ENCODE measurements at places on chromosomes 3 and 15. TPM values are rescaled to one million over a fixed set of nuclear protein-coding genes. Genes with fewer than 3 reads are reported as not detected.
A peak's percentile ranks its signal among the peaks of the same experiment; 100 is the strongest.

DNA sequence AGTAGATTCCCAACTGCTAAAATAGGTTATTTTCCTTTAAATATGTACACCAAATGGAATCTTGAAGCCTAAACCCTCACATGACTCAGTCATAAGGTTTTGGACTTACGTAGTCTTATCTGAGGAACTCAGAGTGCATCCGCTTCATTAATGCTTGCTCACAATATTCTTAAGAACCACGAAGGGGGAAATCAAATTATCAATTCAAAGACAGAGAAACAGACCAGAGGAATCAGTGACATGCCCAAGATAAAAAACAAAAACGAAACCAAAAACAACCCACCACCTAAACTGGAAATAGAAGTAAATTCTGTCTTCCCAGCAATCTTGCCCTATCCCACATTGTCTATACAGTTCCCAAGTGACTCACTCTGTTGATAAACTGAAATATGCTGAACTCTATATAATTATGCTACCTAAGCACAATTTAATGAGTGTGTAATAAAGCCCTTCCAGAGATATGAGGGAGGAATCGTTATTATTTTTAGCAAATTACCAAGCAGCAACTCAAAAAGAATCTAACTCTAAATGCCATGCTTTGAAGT is 135.4 kb upstream of the CBLB start:
- H3K27ac ChIP-seq = no peak overlapping the region
- H3K4me3 ChIP-seq = peak overlapping the region; percentile 5
- peaks cover 9% of the 10 kb centered on the region for H3K36me3 ChIP-seq
- peaks cover 24% of the 10 kb centered on the region for H3K4me1 ChIP-seq
- no peak for DNase-seq
- no peaks in the 10 kb centered on the region for H3K27me3 ChIP-seq

The ZNF774 gene
- 1.5 TPM for total RNA-seq

GRCh38 chr3:149990423-149990948 is 19.8 kb upstream of the PFN2 start:
- no peak for DNase-seq
- no peaks in the 10 kb centered on the region for H3K36me3 ChIP-seq
- H3K27ac ChIP-seq = no peak overlapping the region
- no peak overlapping the region for H3K4me3 ChIP-seq
- H3K4me1 ChIP-seq = no peaks in the 10 kb centered on the region
- peaks cover 15% of the 10 kb centered on the region for H3K27me3 ChIP-seq

DNA sequence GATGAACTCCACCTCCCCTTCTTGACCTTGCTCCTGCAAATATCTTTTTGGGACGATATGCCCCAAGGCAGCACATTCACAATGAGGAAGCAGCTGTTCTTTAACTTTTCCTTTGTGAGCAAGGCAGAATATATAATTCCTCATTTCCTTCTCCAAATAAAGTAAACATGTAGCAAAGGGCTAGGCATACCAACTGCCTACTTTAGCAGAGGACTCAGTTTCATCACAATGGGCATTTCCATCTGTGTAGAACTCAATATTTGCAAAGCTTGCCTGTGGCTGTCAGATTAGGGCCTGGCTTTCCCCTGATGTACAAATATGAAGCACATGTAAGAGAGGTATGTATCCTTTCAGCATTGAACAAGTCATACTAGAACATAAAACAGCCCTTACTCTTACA is 366.9 kb downstream of the RSL24D1 start:
- H3K27me3 ChIP-seq = no peaks in the 10 kb centered on the region
- no peak overlapping the region for H3K27ac ChIP-seq
- no peak for DNase-seq
- H3K36me3 ChIP-seq = no peaks in the 10 kb centered on the region
- H3K4me3 ChIP-seq = no peak overlapping the region

- DNase-seq = no peak
- no peak overlapping the region for H3K4me3 ChIP-seq
- no peaks in the 10 kb centered on the region for H3K27me3 ChIP-seq
- peaks cover 39% of the 10 kb centered on the region for H3K36me3 ChIP-seq
- peaks cover 89% of the 10 kb centered on the region for H3K4me1 ChIP-seq
Observed at GRCh38 chr3:141410408-141410807, 42.1 kb downstream of the ZBTB38 start.
